Activated CD4-positive, alpha-beta memory T cell treated with anti-CD3 and anti-CD28 coated beads, Interleukin-2, amount 10 ng/mL, durations not matched to agents 7 days and 5 days (primary cell): ENCODE measurements at places on chromosomes 7 and 10. TPM values are rescaled to one million over a fixed set of nuclear protein-coding genes. Genes with fewer than 3 reads are reported as not detected.

DNA sequence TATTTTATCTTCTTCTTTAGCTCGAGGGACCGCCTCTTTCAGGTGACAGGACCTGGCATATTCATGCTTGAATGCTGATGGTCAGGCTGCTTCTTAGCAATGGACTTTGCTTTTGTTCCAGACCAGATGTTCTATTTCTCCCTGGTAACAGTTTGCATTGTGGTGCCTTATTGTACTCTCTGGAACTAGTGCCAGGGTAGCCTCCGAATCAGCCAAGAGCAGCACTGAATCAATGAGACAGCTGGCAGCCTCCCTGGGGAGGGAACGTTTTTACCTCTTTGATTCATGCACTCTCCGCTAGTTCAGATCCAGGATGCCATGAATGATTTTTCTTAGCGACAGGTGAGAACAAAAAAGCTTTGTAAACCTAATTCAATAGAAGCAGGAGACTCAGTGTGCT lies 54.1 kb upstream of the NXPH1 start:
- DNase-seq, result no peak
- no peak overlapping the region for H3K4me3 ChIP-seq
- H3K27me3 ChIP-seq, result peaks cover 5% of the 10 kb centered on the region
- no peaks in the 10 kb centered on the region for H3K4me1 ChIP-seq

DNA sequence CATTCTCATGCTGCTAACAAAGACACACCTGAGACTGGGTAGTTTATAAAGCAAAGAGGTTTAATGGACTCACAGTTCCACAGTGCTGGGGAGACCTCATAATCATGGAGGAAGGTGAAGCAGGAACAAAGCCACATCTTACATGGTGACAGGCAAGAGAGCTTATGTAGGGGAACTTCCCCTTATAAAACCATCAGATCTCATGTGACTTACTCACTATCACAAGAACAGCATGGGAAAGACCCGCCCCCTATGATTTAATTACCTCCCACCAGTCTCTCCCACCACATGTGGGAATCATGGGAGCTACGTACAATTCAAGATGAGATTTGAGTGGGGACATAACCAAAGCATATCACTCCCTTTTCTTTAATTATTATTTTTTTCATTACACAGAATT lies 16.6 kb downstream of the COL28A1 start:
- no peak overlapping the region for H3K27ac ChIP-seq
- H3K36me3 ChIP-seq, result no peaks in the 10 kb centered on the region
- no peaks in the 10 kb centered on the region for H3K4me1 ChIP-seq
- no peak overlapping the region for H3K4me3 ChIP-seq

DNA sequence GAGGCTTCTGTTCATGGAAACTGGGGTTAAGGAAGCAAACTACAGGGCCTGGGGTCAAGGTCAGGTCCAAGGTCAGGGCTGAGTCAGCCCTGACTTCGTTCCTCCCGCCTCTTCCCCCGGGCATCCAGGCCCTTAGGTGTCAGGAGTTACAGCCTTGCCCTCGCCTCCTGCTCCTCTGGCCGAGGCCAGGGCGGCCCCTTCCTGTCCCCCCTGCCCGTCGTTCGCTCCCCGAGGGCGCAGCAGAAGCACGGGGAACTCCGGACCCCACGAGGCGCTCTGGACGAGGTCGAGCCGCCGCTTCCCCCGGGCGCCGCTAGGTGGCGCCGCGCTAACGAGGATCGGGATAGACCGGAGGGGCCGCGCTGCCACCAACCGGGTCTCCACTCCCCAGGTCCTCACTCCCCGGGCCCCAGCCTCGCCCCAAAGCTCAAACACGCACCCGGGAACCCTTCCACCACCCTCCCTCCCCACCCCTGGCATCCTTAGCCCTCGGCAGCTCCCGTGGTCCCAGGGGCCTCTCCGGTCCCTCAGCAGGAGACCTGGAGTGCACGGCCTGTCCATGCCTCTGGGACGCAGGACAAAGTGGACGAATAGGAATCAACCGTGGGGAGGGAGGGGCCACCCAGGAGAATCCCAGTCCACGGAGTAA lies 59.2 kb upstream of the MYL10 start:
- peak; percentile 78 for DNase-seq
- no peak overlapping the region for H3K4me3 ChIP-seq
- H3K36me3 ChIP-seq, result no peaks in the 10 kb centered on the region

GRCh38 chr7:45685619-45686240 lies 111.6 kb downstream of the ADCY1 start:
- H3K27ac ChIP-seq, result no peak overlapping the region
- peaks cover 4% of the 10 kb centered on the region for H3K4me1 ChIP-seq
- no peaks in the 10 kb centered on the region for H3K36me3 ChIP-seq
- H3K4me3 ChIP-seq, result no peak overlapping the region
- DNase-seq, result peak; percentile 4

The ZNF398 gene
- 12.1 TPM for total RNA-seq

GRCh38 chr7:151120896-151121295 lies 34.6 kb downstream of the AGAP3 start:
- H3K4me3 ChIP-seq, result no peak overlapping the region
- no peak for DNase-seq
- peaks cover under 1% of the 10 kb centered on the region for H3K27me3 ChIP-seq
- H3K27ac ChIP-seq, result no peak overlapping the region

The PROSER2 gene
- 0.30 TPM for total RNA-seq

DNA sequence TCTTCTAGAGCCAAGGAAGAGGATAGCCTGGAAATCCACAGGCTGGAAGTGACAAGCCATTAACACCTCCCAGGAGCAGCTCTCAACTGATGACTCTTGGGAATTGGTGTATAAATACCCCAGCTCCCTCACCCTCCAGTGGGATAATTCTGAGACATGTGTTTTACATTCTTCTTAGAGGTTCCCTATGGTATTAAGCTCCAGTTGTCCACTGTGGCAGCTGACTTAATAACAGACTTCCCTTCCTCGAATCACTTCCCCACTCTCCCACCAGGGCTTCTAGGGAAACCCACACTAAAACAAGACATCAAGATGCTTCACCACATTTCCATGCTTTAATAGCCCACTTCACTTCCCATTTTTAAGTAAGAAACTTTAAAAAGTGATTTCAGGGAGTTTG lies 47.2 kb downstream of the FAM107B start:
- H3K36me3 ChIP-seq, result no peaks in the 10 kb centered on the region
- H3K4me3 ChIP-seq, result no peak overlapping the region
- H3K27ac ChIP-seq, result no peak overlapping the region
- peaks cover 15% of the 10 kb centered on the region for H3K4me1 ChIP-seq

DNA sequence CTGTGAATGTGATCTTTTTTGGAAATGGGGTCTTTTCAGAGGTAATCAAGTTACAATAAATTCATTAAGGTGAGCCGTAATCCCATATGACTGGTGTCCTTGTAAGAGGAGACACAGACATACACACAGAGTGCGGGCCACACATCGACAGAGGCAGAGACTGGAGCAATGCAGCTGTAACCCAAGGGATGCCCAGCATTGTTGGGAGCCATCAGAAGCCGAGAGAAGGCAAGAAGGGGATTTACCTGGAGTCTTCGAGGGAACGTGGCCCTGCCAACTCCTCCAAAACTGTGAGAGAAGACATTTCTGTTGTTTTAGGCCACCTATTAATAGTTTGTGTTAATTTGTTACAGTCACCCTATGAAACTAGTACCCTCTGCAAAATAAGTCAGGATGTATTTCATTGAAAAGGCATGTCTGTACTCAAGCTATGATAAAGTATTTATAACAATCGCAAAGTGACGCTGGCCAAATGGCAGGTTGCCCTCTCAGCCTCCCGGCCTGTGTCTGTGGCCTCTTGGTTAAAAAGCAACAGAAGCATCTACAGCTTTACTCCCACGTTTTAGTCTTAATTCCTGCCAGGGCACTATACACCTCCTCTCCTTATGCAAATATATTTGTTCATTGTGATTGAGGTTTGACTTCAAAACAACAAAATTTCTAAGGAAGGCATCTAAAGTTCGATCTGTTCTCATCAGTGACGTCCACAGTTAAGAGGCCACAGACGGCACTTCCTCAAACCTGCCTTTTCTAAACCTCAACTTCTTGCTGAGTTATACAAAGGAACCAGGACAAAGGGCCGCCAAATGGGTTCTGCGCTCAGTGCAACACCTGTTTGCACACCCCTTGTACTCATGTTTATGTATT lies 46.8 kb downstream of the HIPK2 start:
- no peak overlapping the region for H3K27ac ChIP-seq
- H3K36me3 ChIP-seq, result peaks cover 25% of the 10 kb centered on the region
- H3K4me1 ChIP-seq, result peaks cover 31% of the 10 kb centered on the region
- DNase-seq, result no peak

- peaks cover 6% of the 10 kb centered on the region for H3K36me3 ChIP-seq
- peaks cover 86% of the 10 kb centered on the region for H3K27me3 ChIP-seq
- no peak for DNase-seq
Observed at GRCh38 chr10:100747456-100748230, 2.3 kb downstream of the PAX2 start.

DNA sequence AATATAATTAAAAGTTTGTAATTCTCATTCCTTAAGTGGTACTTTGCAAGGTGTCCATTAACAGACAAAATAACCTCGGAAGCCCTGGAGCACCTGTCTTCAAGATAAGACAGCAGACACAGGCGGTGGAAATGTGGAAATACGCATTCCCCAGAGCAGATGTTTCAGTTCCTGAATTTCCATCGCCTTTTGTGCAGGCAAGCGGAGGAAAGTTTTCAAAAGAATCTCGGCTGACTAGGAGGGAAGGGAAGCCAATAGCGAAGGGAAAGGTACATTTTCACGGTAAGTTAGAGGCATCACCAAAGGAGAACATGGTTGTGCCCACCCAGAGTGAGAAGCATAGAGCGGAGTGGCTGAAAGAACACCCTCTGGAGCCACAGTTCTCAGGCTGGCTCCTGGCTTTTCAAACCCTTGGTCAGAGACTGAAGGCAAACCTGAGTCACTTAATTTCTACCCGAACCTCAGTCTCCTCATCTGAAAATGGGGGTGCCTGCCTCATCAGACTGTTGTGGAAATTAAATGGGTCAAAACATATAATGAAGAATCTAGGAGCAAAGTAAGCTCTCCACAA lies 13.6 kb downstream of the CPA1 start:
- peaks cover 21% of the 10 kb centered on the region for H3K4me1 ChIP-seq
- H3K36me3 ChIP-seq, result no peaks in the 10 kb centered on the region
- DNase-seq, result no peak

- no peak for DNase-seq
- peaks cover 17% of the 10 kb centered on the region for H3K27me3 ChIP-seq
- H3K4me1 ChIP-seq, result no peaks in the 10 kb centered on the region
- no peak overlapping the region for H3K27ac ChIP-seq
Observed at GRCh38 chr10:48957361-48958151, 17.9 kb upstream of the LRRC18 start.

DNA sequence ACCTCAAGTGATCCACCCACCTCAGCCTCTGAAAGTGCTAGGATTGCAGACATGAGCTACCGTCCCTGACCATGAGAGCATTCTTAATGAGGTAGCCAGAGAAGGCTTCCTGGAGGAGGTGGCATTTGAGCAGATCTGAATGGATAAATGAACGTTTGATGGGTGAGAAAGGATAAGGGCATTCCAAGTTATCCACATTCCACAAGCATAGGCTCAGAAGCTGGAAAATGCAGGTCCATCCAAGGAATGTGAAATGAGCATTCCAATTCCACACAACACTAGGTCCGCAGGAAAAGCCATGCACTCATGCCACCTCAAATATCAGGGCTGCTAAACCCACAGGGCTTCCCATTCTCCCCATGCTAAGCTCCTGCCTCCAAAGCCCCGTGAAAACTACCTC lies 17.0 kb downstream of the TMEM130 start:
- no peaks in the 10 kb centered on the region for H3K36me3 ChIP-seq
- no peak overlapping the region for H3K4me3 ChIP-seq
- no peaks in the 10 kb centered on the region for H3K27me3 ChIP-seq
- H3K4me1 ChIP-seq, result no peaks in the 10 kb centered on the region

The VIM gene
- total RNA-seq, result 2,607 TPM

The NRG3 gene
- not detected for total RNA-seq

GRCh38 chr7:152136686-152137085 lies 111.2 kb downstream of the GALNT11 start:
- H3K27ac ChIP-seq, result no peak overlapping the region
- H3K36me3 ChIP-seq, result peaks cover 37% of the 10 kb centered on the region
- H3K4me3 ChIP-seq, result no peak overlapping the region
- H3K4me1 ChIP-seq, result peaks cover 2% of the 10 kb centered on the region

The TMEM229A gene
- not detected for total RNA-seq

- peak; percentile 34 for DNase-seq
- H3K27me3 ChIP-seq, result no peaks in the 10 kb centered on the region
- H3K4me3 ChIP-seq, result peak overlapping the region; percentile 89
Observed at GRCh38 chr7:75879771-75880184, 944 bp downstream of the RHBDD2 start.

The TCF7L2 gene
- 0.76 TPM for total RNA-seq

DNA sequence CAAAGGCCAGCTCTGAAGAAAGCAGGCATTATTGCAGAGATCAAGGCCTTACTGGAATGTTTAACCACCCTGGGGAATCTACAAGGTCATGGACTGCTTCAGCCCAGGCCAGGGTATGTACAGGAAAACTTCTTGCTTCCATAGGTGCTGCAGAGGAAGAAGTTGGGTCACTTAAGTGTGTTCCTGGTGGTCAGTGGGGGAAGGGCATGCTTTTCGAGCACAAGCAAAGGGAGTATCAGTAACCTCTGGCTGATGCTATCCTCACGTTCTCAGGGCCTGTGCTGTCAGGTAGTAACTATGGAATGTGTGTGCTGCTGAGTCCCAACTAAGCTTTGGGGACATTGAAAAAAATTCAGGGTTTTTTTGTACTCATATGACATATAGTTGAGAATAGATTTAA lies 234.0 kb upstream of the SP4 start:
- no peaks in the 10 kb centered on the region for H3K36me3 ChIP-seq
- no peak overlapping the region for H3K27ac ChIP-seq
- peaks cover 6% of the 10 kb centered on the region for H3K4me1 ChIP-seq
- H3K27me3 ChIP-seq, result no peaks in the 10 kb centered on the region
